ENCODE measurements at places on chromosomes 1 and 21. TPM values are rescaled to one million over a fixed set of nuclear protein-coding genes. Genes with fewer than 3 reads are reported as not detected.

DNA sequence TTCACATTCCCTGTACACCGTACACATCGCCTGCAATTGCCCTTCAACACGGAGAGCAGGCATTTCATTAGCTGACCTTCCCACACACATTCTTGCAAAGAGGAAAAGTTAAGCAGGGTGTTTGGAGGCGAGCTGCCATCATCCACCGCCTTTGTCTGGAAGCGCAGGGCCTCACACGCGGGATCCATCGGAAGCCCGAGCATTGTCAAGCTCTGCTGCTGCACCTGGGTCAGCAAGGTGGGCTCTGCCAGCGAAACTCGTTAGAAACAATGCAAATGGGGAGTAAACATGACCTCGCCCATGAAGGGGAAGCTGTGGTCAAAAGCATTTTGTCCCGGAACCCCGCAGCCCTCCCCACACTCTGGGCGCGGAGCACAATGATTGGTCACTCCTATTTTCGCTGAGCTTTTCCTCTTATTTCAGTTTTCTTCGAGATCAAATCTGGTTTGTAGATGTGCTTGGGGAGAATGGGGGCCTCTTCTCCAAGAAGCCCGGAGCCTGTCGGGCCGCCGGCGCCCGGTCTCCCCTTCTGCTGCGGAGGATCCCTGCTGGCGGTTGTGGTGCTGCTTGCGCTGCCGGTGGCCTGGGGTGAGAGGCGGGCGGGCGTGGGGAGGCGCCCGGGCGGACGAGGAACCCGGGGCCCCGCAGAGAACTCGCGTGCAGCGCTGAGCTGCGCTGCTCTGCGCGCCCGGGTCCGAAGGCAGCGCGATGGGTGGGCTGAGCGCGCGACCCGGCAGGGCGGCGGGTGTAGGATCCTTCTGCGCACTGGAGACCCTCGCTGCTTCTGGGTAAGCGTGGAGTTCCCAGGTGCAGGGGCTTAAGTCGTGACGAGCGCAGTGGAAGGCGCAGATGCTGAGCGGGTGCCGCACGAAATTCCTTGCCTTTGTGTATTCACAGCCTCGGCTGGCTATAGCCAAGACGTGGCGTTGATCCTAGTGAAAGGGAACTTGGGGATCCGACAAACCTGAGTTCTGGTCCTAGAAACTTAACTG, at the start of gene CR1:
Gene CR1 (plus strand): TSS at position 357 of the 992 bp plus-strand sequence. CDS start 111 bp downstream, at position 468.
- no peak within 1 kb of the TSS for H3K27ac ChIP-seq
- peaks cover 54% of the 10 kb centered on the region for H3K27me3 ChIP-seq
- H3K4me3 ChIP-seq, result peak within 1 kb of the TSS; percentile 71
- peaks cover 8% of the 10 kb centered on the region for H3K4me1 ChIP-seq

GRCh38 chr1:23101887-23102286, 66.8 kb downstream of the LUZP1 start:
- no peaks in the 10 kb centered on the region for H3K27me3 ChIP-seq
- H3K27ac ChIP-seq, result peak overlapping the region; percentile 35
- DNase-seq, result no peak
- peaks cover 24% of the 10 kb centered on the region for H3K4me1 ChIP-seq

SLC27A3 gene
- 32.1 TPM for total RNA-seq

FBXO28 gene
- total RNA-seq, result 26.8 TPM

GBP4 gene
- total RNA-seq, result 4.8 TPM

Measured in mesothelial cell of epicardium (in vitro differentiated cells).